ENCODE measurements at places on chromosomes 2 and 18.

DNA sequence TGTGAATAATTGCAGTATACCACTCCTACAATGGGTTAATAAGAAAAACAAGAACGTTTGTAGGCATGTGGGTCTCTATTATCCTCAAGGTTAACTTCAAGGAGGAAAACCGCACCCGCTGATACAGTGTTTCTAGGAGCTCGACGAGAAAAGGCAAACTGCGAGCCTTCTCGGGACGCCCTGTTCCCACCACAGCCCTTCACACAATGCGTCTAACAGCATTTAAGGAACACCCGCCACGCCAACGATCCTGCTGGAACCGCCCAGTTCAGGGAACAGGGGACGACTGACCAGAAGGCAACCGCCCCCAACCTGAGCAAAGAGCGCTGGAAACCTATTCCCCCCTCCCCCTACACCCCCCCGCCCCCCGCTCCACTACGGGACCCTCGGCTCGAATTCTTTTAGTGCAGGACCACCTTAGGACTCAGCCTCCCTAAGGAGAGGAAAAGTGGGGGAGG, 710 bp upstream of the TMSB10 start:
- DNase-seq: no peak

DNA sequence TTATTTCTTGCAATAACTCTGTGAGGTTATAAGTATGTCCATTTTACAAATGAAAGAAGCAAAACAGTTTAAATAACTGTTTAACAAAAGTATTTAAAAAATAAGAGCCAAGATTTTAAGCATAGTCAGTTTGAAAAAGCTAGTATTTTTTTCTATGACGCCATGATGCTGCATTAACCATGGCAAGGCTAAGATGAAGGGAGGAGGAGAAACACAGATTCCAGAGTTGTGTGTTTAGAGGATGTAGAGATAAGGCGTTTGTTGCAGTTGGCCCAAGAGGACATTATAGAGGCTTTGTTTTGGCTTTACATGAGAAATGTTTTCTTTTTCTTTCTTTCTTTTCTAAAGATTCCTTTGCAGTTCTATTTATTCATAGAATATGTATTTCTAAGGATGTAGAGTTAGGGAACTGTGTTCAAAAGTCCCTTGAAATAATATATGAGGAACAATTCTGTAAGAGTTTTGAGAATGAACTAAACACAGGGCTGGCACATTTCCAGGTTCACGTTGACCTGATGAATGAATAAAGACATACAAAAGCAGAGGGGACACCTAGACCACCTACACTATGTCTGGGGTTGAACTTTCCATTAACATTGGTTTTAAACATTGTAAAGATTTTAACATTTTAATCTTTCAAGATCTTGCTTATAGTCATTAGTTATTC, 244.2 kb downstream of the KCNS3 start:
- DNase-seq: no peak

DNA sequence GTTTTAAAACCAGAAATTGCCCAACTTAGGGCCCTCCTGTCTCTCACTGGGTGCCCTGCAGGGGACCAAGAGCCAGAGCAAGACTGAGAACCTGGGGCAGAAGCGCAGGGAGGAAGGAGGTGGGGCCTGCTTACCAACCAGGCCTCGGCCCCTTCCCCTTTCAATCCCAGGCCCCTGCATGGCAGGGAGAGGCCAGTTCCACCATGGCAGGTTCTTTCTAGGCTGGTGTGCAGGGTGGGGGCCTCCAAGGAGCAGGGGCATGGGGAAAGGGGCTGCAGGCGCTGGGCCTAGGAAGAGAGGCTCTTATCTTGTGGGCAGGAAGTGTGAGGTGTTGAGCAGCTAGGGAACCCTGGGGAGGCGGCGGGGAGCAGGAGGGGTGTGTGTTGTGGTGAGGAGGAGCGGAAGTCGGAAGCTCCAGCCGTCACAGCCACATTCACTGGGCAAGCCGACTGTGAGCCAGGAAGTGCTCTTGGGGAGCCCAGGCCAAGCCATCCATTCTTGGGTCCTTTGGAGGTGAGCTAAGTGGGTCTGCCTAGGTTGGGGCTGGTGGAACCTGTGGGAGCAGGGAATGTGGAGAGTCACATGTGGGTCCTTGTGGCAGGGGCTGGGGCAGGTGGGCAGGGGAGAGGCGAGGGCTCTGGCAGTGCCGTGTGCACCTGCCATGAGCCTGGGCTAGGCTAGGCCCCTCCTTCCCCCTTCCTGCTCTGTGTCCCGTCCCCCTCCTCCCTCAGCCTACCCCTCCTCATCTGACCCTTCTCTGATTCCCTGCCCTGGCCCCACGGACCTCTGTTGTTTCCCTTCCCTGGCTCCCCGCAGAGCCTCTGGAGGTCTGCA, at the start of gene PSD4:
TSS of gene PSD4 (plus strand) at position 430 of the 834 bp plus-strand sequence. CDS start 8,486 bp downstream, outside the sequence.
- DNase-seq: peak; percentile 71

- no peak for DNase-seq
These were observed 2.6 kb downstream of the CHRNG start for GRCh38 chr2:232541961-232542714.

- DNase-seq: no peak
These were observed 52.7 kb downstream of the ADD2 start for GRCh38 chr2:70715071-70715985.

DNA sequence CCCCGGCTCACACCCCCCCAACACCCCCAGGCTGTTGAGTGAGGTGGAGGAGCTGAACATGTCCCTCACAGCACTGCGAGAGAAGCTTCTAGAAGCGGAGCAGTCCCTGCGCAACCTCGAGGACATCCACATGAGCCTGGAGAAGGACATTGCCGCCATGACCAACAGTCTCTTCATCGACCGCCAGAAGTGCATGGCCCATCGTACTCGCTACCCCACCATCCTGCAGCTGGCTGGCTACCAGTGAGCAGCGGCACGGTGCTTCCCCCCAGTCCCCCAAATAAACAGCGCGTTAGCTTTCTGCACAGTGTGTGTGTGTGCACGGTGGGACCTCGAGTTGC, 5.3 kb downstream of the TEKT4 start:
- no peak for DNase-seq

- no peak for DNase-seq
These were observed 364.0 kb downstream of the LPIN1 start for GRCh38 chr2:12110481-12110880.

DNA sequence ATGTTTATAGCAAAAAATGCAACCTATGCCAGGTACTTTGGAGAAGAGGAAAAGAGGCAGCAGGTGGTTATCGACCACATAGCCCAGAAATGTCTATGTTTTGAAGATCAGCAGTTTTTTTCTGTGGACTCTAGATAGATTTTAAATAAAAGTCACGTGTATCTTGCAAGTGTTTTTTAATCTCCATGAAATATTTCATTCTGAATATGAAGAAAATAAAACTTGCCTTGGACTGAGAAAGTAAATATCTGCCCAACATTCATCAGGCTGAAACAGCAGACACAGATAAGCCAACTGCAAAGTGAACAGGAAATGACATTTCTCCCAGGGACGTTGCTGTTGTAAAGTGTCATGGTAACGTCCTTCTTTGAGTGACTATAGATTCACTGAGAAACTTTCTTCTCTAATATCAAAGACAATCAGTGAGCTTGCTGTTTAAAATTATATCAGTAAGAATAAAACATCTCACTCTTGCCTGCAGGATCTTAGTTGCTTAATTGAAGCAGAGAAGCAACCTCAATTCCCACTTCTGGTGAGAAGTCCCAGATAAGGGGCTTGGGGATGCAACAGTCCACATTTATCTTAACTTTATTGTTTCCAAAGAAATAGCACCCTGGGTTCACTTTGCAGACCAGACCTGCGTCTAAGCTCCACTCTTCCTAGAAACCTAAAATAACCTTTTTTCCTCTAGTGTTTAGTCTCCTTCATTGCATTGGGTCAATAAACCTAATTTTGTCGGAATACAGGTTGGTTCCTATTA, 6.3 kb downstream of the MYOM1 start:
- no peak for DNase-seq

DNA sequence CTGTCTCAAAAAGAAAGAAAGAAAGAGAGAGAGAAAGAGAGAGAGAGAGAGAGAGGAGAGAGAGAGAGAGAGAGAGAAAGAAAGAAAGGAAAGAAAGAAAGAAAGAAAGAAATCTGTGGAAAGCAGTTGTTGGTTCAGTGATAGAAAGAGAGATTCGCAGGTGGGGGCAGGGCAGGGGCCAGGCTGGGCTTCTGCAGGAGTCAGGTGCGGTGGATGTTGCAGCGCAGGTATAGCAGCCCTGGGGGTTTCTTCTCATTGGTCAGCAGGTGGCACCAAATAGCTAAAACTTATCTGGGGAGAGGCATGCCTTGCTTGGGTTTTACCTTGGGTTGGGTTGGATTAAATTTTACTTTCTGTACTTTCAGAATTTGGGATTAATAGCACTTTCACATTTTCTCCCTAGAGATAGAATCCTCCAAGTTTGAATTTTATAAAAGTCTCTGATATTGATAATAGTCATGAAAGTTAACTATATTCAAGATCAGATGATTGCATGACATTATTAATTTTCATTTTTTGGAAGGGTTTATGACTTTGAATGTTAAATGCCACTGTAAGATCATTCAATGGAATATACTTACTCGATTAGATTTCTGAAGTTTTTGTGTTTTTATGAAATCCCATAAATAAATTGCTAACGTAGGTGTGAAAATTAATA, 66.6 kb downstream of the SPTBN1 start:
- peak; percentile 28 for DNase-seq

GRCh38 chr2:178297091-178297411, 102.7 kb downstream of the OSBPL6 start:
- no peak for DNase-seq

- no peak for DNase-seq
These were observed 83.3 kb downstream of the MALT1 start for GRCh38 chr18:58754544-58755068.

GRCh38 chr2:98801286-98801685, 70.4 kb upstream of the MGAT4A start:
- DNase-seq: no peak

DNA sequence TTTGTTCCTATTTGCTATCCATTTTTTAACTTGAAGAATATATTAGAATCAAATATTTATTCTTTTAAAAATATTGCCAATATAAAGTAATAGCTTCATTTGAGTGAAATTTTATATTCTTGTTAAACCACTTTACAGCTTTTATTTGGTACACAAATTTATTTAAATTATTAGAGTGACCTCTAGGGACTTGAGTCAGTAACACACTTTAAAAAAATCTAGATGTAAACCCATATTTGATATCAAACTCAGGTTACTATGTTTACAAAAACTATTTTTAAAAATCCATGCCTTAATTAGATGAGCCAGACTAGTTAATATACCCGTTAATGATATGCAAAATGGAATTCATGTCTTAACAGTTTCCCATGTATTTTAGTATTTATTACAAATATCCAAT, 134.6 kb downstream of the MAP4K4 start:
- DNase-seq: no peak

- DNase-seq: no peak
These were observed 1563.1 kb downstream of the LRP1B start for GRCh38 chr2:140567734-140568133.

DNA sequence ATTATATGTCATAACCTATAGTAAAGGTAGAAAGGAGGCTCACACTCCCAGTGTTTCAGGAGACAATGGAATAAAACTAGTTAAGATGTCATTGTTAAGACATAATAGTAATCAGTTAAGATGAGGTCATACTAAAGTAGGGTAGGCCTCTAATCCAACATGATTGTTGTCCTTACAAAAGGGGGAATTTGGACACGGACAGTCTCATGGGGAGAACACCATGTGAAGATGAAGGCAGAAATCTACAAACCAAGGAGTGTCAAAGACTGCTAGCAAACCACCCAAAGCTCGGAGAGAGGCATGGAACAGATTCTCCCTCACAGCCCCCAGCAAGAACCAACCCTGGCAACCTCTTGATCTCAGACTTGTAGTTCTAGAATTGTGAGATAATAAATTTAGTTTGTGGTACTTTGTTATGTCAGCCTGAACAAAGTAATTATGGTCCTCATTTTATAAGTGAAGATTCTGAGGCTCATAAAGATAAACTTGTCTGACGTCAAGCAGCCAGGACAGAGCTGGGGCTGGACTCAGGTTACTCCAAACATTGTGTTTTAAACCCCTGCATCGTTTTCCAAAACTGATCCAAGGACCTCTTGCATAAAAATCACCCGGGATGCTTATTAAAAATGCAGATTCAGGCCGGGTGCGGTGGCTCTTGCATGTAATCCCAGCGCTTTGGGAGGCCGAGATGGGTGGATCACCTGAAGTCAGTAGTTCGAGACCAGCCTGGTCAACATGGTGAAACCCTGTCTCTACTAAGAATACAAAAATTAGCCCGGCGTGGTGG, 47.8 kb downstream of the CCDC195 start:
- DNase-seq: no peak

DNA sequence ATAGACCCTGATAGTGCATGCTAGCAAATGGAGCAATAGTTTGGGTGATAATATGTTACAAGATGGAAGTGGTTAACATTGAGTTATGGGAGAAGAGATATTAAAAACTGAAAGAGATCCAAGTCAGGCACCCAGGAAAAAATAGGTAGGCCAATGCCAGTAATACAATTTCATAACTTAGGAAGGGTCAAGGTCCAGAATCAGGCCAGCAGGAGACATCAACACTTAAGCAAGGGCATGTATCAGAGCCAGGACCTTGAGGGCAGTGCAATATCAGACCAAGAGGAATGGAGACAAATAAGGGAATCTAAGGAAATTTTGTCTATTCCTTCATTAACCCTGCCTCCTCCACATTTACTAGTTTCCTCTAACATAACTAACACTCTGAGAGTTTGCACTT, 124.1 kb upstream of the NYAP2 start:
- no peak for DNase-seq

- DNase-seq: no peak
These were observed 91.7 kb upstream of the ACAA2 start for GRCh38 chr18:49904871-49905555.

- DNase-seq: no peak
These were observed 282.3 kb upstream of the EPC2 start for GRCh38 chr2:148362144-148362796.

DNA sequence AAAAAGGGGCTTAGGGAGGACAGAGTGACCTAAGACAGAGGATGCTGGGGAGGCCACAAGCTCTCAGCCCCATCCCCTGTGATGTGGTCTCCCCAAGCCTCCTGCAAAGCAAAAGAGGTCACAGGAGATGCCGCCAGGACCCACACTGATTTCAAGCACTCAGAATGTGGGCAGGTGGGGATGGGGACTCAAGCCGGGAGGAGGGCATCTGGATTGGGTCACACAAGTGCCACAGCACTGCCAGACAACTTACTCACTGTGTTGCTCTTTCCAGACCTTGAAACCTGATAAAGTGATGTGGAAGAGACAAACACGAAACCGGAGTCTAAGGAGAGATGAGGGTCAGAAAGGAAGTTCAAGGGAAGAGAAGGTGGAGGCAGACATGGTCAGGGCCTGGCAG, 95.7 kb downstream of the TTC32 start:
- no peak for DNase-seq
